ENCODE measurements at places on chromosomes 2 and 18.

GRCh38 chr2:119155633-119156032 is 2.9 kb downstream of the C1QL2 start:
- DNase-seq: no peak

DNA sequence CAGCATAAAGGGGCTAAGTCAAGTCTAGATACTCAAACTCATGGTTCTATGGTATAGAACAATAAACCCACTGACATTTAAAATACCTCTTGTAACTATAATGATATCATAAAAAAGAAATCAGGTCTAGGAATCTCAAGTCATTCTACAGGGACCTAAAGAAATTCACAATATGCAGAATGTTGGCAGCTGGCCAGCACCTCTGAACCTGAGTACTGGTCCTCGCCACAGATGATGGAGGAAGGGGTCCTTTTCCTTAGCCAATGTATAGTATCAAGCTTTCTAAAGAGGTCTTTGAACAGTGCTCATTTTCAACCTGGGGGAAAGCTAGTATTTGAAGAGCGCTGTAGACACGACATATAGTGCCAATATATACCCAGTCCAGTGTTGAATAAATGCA is 108.4 kb upstream of the ITGB6 start:
- DNase-seq: no peak

GRCh38 chr2:28300485-28301341 is 91.9 kb upstream of the FOSL2 start:
- DNase-seq: peak; percentile 90

DNA sequence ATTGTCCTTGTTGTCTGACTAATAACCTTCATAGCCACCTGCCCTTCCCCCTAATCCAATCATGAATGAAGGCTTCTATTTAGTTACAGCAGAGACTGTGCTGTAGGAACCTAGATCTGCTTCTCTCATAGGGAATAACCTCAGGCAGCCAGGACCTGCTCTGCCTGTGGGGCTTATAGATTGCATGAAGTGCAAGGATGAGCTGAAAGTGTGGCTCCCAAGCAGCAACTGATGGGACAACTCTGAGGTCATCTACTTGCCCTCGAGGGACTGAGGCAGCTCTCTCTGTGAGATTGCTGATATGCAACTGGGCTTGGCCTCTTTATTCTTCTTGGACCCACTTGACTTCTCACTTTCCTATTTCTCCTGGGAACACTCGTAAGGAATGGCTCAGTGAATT is 23.8 kb upstream of the SLC38A11 start:
- DNase-seq: no peak

DNA sequence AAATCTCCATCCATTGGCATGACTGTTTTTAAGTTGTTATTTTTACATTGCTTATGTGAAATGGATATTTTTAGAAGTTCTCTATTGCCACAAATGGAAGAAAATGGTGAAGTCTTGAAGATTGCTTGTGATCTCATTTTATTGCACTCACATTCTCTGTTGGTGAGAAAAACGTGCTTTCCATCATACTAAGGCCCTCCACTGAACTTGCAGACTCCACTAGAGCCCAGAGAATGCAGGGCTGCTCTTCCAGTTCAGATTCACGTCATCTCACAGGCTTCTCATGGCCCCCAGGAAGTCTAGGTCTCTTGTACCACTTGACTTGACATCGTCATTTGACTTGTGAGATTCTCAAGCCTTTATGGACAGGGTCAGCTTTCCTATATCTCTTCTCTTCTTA is 254.8 kb upstream of the COPS8 start:
- peak; percentile 34 for DNase-seq

DNA sequence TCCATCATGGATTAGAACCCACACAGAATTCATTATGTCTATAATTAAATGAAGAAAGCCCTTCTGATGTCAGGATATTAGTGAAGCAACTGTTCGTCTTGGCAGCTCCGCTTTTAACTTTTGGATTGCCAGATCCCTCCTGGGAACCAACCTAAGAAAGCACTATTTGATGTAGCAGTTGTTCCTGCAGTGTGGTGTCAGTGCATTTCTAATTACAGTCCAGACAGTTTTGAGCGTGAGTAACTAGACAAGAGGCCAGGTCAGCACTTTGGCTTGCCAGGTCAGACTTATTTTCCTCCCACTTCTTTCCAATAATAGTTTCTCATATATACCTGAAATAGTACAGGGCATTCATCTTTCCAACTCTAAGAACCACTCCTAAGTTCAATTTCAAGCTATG is 13.8 kb downstream of the NRXN1 start:
- DNase-seq: no peak

DNA sequence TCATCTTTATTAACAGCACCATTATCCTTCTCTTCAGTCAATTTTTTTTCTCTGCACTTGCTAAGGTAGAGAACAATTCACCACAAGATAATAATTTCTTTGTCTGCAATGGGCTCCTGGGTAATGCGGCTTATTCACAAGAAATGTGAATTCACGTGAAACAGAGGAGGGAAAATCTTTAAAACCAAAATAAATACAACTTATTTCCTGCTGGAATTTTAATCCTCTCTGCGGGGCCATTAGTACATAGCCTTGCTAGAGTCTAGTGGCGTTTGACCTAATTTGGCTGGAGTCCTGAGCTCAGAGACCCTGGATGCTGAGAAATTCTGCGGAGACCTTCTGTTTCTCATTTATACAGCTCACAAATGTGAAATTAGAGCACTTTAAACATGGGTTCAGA is 319.3 kb upstream of the MMADHC start:
- no peak for DNase-seq

GRCh38 chr18:39421276-39421675 is 1855.7 kb upstream of the CELF4 start:
- peak; percentile 79 for DNase-seq

DNA sequence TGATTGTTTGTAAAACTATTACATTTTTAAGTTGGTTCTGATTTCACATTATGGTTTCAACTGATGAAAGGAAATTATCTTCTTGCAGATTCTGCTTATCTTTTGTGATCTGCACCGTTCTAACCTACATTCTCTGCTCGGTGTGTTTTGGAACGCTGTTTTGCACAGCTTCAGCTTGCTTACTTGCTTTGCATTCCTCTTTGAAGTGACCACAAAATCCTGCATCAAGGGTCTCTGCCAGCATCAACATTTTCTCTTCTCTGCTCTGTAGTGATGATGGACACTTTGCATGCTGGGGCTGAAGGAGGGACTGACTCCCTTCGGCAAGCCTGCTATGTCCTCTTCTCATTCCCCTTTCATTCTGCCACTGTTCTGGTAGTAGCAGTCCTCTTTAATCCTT is 485.2 kb downstream of the FBXO15 start:
- no peak for DNase-seq

DNA sequence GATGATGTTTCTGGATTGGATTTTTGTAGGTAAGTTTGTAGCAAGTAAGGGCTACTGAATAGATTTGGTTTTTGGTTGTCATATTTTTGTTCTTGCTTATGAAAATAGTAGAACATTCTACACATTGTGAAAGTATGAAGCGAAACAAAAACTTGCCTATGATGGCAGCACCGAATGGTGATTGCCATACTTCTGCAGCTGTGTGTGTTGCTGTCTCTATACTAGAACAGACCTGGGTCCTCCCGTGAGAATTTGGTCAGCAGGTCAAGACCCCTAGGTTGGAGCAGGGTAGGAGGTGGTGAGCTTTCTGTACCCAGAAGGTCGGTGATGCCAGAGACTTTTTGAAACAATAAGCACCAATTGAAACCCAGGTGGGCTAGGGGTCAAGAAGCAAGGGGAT is 322.6 kb downstream of the PRKCE start:
- DNase-seq: no peak

GRCh38 chr2:71285706-71286105 is 45.9 kb upstream of the ZNF638 start:
- no peak for DNase-seq

DNA sequence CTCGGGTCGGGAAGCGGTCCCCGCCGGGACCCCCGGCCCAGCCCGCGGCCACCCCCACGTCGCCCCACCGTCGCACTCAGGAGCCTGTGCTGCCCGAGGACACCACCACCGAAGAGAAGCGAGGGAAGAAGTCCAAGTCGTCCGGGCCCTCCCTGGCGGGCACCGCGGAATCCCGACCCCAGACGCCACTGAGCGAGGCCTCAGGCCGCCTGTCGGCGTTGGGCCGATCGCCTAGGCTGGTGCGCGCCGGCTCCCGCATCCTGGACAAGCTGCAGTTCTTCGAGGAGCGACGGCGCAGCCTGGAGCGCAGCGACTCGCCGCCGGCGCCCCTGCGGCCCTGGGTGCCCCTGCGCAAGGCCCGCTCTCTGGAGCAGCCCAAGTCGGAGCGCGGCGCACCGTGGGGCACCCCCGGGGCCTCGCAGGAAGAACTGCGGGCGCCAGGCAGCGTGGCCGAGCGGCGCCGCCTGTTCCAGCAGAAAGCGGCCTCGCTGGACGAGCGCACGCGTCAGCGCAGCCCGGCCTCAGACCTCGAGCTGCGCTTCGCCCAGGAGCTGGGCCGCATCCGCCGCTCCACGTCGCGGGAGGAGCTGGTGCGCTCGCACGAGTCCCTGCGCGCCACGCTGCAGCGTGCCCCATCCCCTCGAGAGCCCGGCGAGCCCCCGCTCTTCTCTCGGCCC is 13.6 kb downstream of the SPEG start:
- no peak for DNase-seq

DNA sequence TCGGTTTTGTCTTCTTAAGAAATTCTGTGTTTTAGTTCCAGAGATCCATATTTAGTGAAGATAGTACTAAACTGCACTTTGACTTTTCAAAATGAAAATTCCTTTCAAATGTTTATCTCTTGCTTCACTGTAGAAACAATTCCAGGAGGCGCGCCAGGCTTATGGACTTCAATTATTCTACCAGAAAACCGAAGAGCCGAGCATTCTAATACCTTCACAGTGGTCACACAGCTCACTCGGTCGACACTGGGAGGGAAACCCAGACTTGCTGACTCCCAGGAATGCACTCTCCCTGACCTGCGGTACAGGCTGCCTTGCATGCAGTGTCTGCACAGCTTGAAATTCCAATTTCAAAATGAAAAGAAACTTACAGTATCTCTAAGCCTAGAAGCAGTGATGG is 119.9 kb upstream of the PIEZO2 start:
- DNase-seq: peak; percentile 69

GRCh38 chr18:61852496-61852895 is 40.3 kb downstream of the RNF152 start:
- no peak for DNase-seq

GRCh38 chr2:105874466-105874865 is 129.8 kb downstream of the NCK2 start:
- DNase-seq: no peak

DNA sequence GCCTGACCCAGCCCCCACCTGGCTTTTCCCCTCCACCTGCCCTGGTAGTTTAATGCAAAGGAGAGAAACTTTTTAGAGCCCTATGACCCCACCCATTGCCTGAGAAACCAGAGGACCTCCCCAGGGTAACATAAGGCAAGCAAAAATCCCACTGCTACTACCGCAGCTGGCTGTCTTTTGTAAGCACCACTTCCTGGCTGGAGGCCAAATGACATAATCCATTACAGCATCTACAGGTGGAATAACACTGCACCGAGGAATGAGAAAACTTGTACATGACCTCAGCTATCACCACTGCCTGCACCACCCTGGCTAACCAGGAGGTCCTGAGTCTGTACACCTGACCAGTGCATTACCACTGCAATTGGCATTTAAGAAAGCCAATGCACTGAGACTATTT is 149.6 kb upstream of the GALNT5 start:
- no peak for DNase-seq

DNA sequence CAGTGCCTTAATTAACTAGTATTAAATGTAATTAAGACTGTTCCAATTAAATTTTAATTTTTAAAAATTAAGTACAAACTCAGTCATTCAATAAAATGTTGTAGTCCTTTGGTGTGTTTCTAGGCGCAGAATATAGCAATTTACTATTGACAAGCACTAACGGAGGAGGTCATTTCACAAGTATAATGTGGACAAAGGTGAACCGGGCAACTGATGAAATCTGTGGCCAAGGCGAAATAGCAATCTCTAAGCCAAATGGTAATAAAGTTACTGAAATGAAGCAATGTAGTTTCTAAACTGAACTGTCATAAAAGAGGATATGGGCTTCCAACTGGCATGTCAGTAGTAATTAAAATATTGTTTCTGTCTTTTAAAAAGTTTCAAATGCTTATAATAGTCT is 27.5 kb downstream of the FIGN start:
- DNase-seq: no peak

DNA sequence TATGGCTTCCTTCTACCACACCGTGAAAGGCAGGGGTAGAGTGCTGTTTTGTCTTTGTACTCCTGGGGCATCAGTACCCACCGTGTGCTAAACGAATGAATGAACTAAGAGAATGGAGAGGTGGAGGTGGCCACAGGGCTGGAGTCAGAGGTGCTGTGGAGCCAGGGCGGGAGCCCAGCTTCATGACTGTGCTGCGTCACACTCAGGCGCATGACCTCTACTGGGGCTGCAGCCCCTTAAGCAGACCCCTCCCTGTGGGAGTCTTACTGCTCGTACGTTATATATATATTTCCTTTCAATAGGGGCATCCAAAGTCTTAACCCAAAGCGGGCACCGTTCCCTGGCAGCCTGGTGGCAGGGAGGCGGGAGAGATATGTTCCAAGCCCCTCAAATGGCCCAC is 18.0 kb upstream of the LBH start:
- DNase-seq: no peak

GRCh38 chr2:204776781-204777559 is 231.7 kb downstream of the PARD3B start:
- peak; percentile 67 for DNase-seq

GRCh38 chr2:120161190-120161589 is 62.0 kb downstream of the TMEM185B start:
- no peak for DNase-seq

- no peak for DNase-seq
Observed at GRCh38 chr2:1656961-1657841, 87.1 kb downstream of the PXDN start.

GRCh38 chr2:236604575-236605344 is 35.1 kb downstream of the ACKR3 start:
- DNase-seq: no peak

DNA sequence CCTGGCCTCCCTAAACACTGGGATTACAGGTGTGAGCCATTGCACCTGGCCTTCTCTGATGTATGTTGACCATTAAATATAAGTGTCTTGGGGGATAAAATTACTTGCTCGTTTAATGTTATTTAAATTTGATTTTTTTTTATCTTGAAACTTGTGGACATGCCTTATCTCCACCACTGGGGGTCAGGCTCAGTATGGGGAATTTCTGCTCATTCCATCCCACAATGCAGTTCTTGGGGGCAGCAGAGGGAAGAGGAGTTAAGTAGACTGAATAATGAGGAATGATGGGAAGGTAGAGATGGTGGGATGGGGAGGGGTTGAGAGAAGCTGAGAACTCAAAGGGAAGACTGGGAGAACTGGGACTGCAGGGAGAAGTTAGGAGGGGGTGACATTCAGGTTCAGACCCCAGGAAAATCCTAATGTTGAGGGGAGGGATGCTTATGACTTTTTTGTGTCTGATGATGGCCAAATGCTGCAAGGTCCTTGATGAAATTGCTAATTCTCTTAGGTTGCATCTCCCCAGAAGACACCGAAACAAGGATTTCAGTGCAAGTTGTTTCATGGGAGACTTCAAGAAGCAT is 174.2 kb downstream of the MIB1 start:
- DNase-seq: no peak

- no peak for DNase-seq
Observed at GRCh38 chr2:157355618-157356017, 30.0 kb upstream of the ERMN start.
